ENCODE measurements at places on chromosomes 2 and 18. TPM values are rescaled to one million over a fixed set of nuclear protein-coding genes. Genes with fewer than 3 reads are reported as not detected.

Gene TRABD2A
- 3.0 TPM for polyA plus RNA-seq

Gene ZNF532
- 34.7 TPM for polyA plus RNA-seq

GRCh38 chr2:152064001-152064400, 34.8 kb downstream of the CACNB4 start:
- H3K36me3 ChIP-seq: no peaks in the 10 kb centered on the region
- DNase-seq: no peak
- H3K4me1 ChIP-seq: 0 out of 2 replicates have a peak, but pooled peaks cover 4% of the 10 kb centered on the region
- no peak overlapping the region for H3K4me3 ChIP-seq
- H3K27me3 ChIP-seq: no peaks in the 10 kb centered on the region

DNA sequence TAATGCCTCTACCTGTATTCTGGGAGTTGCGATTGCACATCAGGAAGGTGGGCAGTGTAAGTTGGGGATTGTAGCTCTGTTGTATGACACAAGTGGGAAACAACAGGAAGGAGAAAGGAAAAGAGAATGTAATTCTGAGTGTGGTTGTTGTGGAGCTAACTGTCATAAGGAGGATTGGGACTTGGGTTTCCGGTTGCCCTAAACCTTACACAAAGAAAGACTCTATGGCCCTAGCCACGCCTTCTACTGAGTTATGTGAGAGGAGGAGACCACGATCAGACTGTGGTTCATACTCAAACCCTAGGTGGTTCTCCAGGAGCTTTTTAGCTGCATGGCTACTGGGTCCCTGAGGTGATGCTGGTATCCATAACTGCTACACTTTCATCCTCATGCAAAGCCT, 86.5 kb downstream of the TANC1 start:
- H3K36me3 ChIP-seq: no peaks in the 10 kb centered on the region
- DNase-seq: no peak
- no peak overlapping the region for H3K4me3 ChIP-seq
- no peaks in the 10 kb centered on the region for H3K27me3 ChIP-seq

DNA sequence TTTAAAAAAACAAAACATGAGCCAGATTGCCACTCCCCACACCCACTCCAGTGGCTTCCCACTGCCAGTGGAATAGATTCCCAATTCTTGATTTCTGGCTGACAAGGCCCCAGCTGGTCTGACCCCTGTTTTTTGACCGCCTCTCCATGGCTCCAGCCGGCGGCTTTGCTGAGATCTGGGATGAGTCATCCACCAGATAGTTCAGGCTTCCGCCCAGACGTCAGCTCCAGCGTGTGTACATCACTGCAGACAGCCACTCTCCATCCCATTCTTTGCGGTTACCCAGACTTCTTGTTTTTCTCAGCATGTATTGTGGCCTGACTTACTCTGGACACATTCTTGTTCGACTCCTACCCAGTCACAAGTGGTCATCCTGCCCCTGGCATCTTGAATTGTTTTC, 227.9 kb downstream of the GBX2 start:
- H3K36me3 ChIP-seq: no peaks in the 10 kb centered on the region
- H3K27ac ChIP-seq: peak overlapping the region; percentile 69
- peaks cover 9% of the 10 kb centered on the region for H3K4me1 ChIP-seq
- no peaks in the 10 kb centered on the region for H3K27me3 ChIP-seq
- H3K4me3 ChIP-seq: no peak overlapping the region
- peak; percentile 75 for DNase-seq

DNA sequence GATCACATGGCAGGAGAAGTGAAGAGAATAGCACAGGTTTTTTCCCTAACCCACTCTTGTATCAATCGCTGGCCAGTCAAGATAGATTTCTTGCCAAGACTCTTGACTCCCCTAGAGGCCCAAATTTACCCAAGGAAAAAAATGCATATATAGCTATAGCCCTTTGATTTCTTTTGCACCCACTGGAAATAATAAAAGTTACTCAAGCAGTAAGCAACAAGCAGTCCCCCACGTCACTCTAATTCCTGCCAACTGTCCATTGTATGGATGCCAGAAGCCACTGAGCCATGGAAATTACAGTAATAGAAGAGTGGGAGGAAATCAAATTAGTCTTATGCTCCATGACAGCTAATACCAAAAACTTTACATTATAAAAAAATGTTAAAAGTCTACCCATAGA, 125.3 kb upstream of the SLC39A10 start:
- DNase-seq: no peak
- no peak overlapping the region for H3K4me3 ChIP-seq
- H3K27me3 ChIP-seq: no peaks in the 10 kb centered on the region
- H3K4me1 ChIP-seq: peaks cover 29% of the 10 kb centered on the region

All from SK-N-SH (cell line).